Hypothalamus (tissue), 51 donors: ENCODE measurements at places on chromosomes 2 and 18.

DNA sequence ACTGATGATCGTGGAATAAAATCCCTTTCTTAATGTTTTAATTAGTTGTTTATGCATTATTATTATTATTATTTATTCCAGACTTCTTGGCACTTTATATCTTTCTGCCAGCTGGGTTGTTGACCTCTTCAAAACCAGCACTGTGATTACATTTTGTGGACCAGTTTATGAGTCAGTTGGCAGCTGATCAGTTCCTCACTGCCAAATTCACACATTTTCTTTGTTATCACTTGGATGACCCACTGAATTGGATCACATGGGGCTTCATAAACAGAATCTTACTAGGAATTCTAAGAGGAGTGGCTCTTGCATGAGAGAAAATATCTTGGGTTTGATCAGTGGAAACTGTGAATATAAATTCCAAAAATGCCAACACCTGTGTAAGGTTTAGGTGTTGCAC, 321.8 kb upstream of the SPRED2 start:
- no peak for DNase-seq

GRCh38 chr2:71798266-71799012, 345.1 kb downstream of the DYSF start:
- DNase-seq: no peak

DNA sequence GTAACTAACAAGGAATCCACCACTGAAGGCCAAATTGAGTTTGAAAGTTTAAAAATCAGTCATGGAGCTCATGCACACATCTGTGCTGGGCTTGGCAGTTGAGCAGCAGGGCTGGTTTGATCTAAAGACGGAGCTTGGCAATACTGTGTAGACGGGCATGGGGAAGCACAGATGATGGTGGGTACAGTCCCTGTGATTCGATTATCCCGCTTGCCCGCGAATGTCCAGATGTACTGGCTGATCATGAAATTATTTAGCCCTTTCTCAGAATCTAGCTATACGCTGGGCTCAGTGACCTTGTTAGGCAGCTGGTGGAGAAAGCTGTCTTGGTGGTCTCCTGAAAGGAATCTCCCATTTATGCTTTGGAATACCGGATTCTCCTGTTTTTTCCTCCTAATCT, 74.8 kb upstream of the SOX11 start:
- DNase-seq: no peak

DNA sequence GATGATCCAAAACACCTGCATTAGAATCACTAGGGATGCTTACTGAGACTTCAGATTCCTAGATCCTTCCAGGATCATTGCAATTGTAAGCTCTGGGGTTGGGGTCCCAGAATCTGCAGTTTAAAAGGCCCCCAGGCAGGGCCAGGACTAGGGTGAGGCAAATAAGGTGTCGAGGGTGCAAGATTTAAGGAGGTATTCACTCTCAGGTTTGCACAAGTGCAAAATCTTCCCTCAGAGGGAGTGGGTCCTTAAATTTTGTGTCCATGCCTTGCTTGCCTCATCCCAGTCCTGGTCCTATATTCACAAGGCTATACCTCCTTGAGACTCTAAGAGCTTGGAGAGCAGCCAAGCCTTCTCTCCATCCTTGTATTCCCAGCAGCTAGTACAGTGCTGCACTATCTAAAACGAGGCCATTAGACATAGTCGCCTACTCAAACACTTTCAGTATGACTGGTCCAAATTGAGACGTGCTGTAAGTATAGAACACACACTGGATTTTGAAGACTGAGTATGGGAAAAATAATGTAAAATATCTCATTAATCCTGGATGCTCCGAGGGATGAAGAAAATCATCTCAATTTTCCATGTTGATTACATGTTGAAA, 31.6 kb upstream of the MREG start:
- no peak for DNase-seq

DNA sequence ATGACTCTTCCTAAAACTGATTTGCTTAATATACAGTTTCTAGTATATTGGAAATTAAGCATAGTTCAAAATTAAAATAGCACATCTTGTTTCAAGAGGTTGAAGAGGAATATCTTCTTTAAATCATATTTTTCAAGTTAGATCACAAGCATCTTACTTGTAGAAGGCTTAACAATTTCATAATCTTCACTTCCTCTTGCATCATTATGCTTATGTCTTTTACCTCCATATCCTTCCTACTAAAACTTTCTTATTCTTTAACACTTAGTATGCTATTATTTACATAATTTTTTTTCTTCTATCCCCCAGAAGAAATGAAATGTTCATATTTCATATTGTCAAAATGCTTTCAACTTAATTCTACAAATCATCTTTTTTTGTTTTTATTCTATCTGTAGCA, 1354.9 kb upstream of the TMEFF2 start:
- DNase-seq: no peak

GRCh38 chr18:7711495-7711894, 144.4 kb downstream of the PTPRM start:
- DNase-seq: no peak
